KBM-7 (cell line): ENCODE measurements at places on chromosomes 11 and 22.

- peak; percentile 26 for DNase-seq
Measured at GRCh38 chr11:100682247-100682969, 4.7 kb upstream of the ARHGAP42 start.

- DNase-seq = no peak
Measured at GRCh38 chr22:44537467-44537866, 39.4 kb upstream of the RTL6 start.

DNA sequence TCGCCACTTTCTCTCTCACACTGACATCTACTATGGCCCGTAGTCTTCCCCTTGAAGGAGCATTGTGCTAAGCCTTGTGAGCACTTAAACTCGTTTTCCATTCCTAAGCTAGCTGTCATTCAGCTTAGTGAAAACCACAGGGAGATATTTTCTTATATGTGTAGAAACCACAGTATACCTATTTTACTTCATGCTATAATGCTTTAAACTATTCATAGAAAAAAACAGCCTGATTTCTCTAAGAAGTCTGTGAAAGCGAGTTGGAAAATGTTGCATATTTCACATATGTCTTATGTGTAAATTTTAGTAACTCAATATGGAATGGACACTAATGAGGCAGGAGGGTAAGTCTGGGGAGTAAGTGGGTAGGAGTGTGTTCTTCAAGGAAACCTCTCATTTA, 194.3 kb upstream of the CTSC start:
- DNase-seq = no peak

DNA sequence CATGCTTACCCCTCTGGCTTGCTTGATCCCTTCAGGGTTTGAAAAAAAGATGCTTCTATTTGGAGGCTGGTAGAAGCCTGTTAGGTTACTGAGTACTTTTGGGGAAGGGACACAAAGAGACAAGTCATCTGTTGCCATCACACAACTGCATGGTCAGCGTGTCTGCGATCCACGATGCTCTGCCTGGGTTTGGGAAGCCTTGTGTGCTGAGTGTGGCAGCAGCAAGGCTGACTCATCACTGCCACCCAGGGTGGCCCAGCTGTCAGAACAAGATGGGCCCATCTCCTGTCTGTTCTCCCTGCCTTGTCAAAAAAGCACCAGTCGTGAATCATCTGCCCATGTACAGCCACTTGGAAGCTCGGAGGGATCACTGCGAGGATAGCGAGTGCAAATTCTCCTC, 26.2 kb downstream of the UBASH3B start:
- DNase-seq = no peak
